Head of caudate nucleus (tissue), 42 donors: ENCODE measurements at places on chromosomes 13 and 19.

DNA sequence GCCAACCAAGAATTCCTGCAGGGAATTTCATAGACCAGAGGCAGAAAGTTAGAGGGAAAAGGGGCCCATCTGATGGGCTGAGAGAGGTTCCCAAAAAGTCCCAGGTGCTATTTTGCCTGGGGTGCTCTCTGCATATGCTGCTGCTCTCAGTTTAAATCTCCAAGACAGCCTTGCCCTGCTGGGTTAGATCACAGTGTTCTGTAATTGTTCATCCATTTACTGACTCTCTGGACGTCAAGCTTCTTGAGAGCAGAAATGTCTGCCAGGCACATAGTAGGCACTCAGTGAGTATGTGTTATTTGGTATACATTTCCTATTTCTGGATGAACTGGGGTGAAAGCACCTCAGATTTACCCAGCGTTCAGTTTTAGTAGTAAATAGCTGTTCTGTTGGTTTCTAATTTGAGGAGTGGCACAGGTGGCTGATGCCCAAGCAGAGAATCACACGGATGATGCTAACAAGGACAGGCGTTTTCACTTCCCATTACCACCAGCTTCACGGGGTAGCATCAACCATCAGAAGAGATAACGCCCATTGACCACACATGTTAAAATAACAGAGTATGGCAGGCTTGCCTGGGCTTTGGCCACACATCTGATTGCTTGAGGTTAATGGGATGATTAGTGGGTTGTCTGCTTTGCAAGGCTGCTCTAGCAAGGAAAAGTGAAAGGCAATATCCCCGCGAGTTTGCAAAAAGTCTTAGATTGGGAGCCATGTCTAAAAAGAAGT lies 161.1 kb downstream of the SLC7A1 start:
- DNase-seq = no peak

DNA sequence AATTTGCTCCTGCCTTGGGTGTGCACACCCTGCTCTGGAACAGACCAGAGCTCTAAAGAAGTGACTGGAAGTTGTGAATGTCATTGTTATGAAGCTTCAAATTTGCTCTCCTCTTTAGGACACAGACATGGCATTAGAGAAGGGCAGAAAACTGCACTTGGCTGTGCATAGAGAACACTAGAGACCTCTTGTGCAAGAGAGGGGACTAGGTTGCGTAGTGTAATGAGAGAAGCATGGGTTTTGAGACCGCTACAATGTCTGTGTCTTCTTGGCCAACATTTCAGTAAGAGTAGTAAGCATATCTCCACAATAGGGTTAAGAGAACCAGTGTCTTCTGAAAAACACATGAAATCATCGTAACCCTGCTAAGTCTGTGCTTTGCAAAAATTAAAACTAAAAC lies 423.3 kb downstream of the SPRY2 start:
- no peak for DNase-seq

- DNase-seq = no peak
Measured at GRCh38 chr19:46502891-46503290, 7.2 kb upstream of the PNMA8B start.

GRCh38 chr13:21797736-21798135 lies 126.9 kb downstream of the FGF9 start:
- no peak for DNase-seq

- no peak for DNase-seq
Measured at GRCh38 chr13:29805994-29806979, 44.1 kb downstream of the UBL3 start.

DNA sequence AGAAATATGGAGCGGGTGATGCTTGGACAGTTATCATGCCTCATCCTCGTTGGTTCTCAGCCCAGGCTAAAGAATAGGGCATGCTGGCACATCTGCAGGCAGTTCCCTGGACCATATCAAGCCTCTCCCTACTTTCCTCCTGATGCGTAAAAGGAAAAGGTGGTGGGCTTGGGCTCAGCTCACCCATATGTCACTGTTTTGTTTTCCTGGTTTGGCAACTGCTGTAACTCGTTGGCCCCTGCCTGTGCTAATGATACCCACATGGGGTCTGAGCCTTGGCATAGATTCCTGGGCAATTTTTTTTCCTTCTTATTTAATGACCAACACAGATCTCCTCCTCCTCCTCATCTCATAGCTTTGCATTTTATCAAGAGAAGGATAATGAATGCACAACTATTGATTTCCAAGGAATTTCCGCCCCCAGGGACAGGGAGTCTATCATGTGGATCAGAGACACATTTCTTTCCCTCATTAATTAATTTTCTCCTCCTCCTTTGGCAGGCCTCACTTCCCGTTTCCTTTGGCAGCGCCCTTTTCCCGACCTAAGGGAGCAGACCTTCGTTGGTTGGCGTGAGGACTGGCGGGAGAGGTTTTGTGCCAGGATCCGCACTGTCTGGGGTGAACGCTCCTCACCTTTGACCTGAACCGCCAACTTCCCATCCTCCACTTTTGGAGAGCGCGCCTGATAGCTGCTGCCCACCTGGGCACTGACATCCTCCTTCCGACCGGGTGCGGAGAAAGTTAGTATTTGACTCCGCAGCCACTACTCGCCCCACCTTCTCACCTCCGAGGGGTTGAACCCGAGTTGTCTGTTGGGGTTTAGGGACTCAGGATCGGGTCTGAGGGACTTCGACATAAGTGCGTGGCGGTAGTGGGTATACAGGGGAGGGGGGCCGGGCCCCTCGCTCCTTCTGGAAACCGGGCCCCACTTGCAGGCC lies 3.4 kb upstream of the POU4F1 start:
- DNase-seq = no peak

GRCh38 chr19:51724543-51724942 lies 752 bp upstream of the HAS1 start:
- no peak for DNase-seq

DNA sequence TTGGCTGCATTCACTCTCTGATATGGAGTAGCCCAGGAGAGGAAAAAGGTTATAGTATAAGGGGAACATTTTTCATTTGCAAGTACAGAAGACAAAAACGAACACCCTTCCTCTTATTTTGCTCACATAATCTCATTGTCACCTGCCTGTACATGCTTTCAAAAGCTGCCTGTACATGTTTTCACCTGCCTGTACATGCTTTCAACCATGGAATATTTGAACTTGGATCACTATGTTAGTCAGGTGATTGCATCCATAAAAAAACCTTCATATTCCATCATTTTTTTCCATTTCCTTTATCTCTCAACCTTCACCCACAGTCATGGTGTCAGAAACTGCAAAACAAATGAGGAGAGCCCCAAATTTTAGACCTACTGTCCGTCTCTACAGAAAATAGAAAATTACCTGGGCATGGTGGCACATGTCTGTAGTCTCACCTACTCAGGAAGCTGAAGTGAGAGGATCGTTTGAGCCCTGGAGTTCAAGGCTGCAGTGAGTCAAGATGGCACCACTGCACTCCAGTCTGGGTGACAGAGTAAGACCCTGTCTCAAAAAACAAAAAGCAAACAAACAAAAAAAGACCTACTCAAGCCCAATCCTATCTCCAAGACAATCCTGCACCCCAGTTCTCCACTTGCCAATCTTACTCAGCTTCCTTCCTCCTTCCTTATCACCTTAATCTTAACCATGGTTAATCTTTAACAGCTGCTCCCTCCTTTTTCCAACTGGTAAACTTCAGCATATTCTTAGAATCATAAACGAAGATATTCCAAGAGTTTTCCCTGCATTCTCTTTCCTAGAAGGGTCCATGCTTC lies 11.6 kb downstream of the IGFL2 start:
- DNase-seq = no peak

DNA sequence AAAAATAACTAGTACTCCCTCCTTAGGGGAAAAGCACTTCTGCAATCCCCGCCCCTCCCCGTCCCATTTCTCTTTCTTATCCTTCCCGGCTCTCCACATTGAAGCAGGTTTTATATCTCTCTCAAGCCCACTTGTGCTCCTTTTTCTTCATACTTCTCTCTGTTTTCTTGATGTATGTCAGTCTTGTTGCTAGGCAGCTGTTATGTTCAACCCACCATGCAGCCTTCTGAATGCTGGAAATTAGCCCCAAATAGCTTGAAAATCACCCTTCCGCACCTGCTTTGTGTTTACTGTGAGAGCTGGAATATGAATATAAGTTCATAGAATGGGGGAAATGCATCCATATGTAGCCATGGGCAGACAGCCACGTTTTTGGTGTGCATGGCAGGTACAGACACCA lies 461.4 kb downstream of the MYO16 start:
- DNase-seq = no peak

DNA sequence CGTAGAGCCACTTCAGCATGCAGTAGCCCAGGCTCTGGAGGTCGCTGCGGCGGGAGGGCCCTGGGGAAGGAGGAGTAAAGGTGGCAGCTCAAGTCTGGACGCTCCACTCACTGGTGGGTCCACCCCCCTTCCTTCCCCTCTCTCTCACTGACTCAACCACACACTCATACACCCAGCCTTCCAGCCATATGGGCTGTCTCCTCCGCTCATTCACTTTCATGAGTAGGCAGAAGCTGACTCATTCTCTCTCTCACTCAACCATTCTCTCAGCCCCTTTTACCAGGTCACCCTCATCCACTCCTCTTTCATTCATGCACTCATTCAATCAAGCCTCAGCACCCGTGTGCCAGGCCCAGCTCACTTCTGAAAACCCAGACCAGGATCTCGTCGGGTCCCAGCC lies 27.5 kb upstream of the SIGLEC11 start:
- DNase-seq = peak; percentile 55

DNA sequence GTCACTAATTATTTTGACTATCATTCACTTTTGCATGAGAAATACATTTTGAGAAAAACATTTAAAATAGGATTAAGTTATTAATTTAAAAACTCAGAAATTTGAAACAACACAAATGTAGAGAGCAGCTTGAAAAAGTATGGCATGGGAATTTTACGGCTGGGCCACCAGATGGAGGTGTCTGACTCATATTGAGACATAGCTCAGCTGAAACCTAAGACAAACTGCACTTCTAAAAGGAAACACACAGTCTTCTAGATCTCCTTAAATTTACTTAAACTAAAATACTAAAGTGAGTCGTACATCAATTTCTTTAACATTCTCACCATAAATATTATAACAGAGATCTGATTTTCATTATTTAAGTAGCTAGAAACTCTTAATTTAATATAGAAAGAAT lies 41.9 kb upstream of the POSTN start:
- DNase-seq = peak; percentile 25

DNA sequence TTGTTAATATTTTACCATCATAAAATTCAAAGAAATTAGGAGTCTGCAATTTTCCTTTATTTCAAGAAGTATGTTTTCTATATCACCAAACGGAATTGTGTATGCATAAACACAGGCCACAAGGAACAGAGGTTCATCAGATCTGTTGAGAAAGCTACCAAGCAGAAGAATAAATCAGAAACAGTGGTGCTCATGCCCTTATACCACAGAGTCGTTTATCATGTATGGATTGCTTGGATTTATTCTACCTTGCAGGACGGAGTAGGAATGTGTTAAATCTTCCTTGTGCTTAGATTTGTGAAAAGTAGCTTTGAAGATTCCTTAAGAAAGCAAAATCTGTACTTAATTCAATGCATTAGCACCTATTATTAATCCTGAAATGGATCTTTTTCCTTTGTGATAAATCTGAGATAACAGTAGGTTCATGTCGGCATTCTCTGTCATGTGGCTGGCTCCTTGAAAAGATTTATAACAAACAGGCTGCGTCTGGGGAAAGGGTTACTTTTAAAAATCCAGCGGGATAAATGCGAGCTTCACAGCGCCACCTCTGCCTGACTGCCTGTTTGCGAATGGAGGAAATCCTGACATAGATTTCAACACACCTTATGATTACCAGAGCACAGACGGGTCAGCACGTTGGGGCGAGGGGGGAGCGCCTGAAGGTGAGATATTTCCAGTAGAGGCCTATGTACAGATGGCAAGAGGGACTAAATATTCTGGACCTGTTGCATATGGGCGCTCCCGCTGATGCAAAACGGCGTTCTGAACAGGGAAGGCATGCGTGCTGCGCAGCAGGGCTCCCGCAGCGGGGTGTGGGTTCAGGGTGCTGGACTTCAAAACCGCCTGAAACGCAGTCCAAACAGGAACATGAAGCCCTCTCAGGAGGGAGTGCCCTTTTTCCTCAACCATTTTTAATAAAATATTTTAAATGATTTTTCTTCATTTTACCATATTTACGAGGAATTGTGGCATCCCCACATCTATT lies 445.5 kb upstream of the SGCG start:
- DNase-seq = no peak

DNA sequence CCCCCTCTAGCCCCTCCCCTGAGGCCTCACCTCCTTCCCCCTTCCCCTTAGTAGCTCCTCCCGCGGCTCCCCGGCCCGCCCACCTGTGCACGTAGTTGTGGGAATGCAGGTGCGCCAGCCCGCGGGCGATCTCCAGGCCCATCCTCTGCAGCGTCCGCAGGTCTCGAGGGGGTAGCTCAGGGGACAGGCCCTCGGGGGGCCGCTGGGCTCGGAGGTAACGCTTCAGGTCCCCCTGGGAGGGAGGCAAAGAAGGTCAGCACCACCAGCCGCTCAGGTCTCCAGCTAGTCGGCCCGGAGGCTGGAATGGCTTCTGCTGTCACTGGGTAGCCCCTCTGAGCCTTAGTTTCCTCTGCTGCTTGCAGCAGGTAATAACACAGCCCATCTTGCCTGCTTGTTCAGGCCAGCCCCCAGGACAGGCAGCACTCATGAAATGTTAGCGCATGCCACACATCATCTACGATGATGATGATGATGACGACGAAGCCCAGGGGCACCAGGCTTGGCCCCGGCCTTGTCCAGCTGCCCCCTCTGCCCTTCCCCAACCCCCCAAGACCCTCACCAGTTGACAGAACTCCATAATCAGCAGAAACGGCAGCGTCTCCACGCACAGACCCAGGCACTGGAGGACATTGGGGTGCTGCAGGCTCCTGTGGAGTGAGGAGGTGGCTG lies 9.2 kb downstream of the LMTK3 start:
- no peak for DNase-seq

GRCh38 chr19:37997911-37998344 lies 90.9 kb downstream of the SIPA1L3 start:
- no peak for DNase-seq

DNA sequence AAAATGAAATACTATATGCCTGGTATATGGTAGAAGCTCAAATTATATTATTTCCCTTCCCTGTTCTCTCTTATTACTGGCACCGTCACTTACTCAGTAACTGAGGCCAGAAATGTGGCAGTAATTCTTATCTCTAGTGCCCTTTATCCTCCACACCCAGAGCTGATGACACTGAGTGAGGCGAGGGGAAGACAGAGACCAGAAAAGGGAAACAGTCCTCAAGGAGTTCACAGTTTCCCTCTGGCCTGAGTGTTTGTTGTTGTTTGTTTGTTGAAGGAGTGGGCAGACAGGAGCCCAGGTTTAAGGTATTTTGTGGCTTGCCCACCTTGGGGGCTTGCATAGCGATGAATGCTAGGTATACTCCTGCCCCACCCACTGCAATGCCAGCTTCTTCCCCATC lies 101.5 kb upstream of the FNDC3A start:
- DNase-seq = no peak

GRCh38 chr13:113471844-113472243 lies 18.6 kb upstream of the ADPRHL1 start:
- no peak for DNase-seq
